Stimulated activated CD4-positive, alpha-beta T cell treated with anti-CD3 and anti-CD28 coated beads, Interleukin-15, amount 100 ng/mL, for 48 hours (primary cell): ENCODE measurements at places on chromosomes 3 and 15.
A peak's percentile ranks its signal among the peaks of the same experiment; 100 is the strongest.

GRCh38 chr3:43852066-43852465 lies 161.3 kb downstream of the ABHD5 start:
- DNase-seq = no peak

- no peak for DNase-seq
These were observed 313.2 kb downstream of the POLQ start for GRCh38 chr3:121232309-121233225.

DNA sequence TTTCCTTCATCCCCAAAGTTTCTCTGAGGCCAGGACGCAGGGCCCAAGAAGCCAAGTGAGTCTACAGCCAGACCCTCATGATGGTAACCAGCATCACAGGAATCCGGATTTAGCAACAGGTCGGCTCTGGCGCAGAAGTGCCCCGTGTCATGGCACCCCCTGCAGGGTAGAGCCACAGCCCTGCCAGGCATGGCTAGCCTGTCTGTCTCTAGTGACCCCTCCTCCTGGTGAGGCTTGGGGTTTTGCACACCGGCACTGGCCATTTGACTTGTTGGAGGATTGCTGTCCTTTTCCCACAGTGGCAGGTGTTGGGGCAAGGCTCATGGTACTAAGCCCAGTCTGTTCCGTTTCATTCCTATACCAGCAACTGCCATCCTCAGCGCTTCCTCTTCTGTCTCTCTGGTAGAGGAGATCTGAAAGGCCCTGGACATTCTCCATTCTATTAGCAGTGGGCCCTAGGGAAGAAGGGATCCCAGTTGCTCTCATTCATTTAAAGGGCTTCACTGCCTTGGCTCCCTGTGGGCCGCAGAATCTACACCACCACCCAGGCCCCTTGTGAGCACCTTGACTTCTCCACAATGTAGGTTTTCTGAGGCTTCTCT lies 9.4 kb upstream of the CHAC1 start:
- DNase-seq = no peak

- no peak for DNase-seq
These were observed 295.6 kb downstream of the ZBBX start for GRCh38 chr3:167084545-167084944.

DNA sequence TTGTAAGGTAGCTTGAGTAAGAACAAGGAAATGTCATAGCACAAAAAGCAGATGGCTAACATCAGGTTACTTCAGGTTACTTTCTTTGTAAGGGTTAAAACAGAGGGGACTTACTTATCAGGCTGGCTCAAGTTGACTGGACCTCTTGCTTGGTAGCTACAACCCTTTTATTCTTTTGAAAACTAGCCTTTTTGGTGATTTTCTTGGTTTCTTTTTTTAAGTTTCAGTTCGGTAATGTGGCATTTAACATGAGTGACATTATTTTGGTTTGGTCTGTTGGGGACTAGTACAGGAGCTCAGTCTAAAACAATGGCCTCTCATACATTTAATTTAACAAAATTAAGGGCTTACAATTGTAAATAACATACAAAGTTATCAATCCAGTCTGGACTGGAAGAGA lies 621.4 kb downstream of the OTOL1 start:
- no peak for DNase-seq

DNA sequence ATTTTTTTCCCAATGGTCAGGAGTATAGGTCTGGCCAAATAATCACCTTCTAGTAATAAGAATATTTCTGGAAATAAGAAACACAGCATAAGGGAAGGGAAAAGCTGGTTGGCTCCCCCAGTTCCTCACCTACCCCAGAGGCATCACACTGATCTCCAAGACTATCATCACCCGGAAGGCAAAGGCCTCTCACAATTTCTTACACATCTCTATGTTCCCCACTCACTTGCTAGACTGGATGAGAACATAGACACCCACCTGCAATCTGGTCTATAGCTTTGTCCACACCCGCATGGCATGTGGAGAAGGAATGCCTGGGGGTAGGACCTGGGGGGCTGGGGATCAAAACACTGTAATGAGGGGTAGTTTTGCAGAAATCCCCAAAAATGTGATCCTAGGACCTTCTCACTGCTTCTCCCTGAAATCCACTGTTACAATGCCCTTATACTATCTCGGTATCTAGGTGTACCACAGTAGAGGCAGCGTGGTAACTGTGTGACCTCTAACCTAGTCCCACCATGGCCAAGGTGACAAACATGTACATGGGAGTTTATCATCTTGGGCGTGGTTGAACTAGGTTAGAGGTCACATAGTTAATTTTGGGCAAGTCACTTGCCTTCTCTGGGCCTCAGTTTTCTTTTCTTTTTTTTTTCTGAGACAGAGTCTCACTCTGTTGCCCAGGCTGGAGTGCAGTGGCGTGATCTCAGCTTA lies 29.5 kb upstream of the NRROS start:
- DNase-seq = no peak

GRCh38 chr3:112735926-112736325 lies 95.0 kb upstream of the CCDC80 start:
- DNase-seq = no peak

DNA sequence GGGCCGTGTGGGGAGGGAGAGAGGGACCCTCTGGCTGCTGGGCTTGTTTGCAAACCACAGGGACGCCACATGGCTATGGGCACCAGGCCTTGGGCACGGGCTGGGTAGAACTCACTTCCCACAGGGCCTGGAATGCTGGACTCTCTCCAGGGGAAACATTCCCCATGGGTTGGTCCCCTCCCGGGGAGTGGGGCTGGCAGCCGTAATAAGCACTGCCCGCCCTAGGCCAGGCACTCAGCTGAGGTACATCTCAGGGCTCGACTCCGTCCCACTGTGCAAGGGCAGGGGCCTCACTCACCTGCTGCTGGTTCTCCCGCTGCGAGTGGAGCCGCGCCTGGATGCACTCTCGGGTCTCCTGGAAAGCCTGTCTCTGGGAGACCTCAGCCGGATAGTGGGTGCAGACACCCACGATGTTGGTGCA lies 96.7 kb downstream of the ADCY5 start:
- no peak for DNase-seq

- DNase-seq = no peak
These were observed 51.1 kb upstream of the FOXP1 start for GRCh38 chr3:71634671-71635070.

DNA sequence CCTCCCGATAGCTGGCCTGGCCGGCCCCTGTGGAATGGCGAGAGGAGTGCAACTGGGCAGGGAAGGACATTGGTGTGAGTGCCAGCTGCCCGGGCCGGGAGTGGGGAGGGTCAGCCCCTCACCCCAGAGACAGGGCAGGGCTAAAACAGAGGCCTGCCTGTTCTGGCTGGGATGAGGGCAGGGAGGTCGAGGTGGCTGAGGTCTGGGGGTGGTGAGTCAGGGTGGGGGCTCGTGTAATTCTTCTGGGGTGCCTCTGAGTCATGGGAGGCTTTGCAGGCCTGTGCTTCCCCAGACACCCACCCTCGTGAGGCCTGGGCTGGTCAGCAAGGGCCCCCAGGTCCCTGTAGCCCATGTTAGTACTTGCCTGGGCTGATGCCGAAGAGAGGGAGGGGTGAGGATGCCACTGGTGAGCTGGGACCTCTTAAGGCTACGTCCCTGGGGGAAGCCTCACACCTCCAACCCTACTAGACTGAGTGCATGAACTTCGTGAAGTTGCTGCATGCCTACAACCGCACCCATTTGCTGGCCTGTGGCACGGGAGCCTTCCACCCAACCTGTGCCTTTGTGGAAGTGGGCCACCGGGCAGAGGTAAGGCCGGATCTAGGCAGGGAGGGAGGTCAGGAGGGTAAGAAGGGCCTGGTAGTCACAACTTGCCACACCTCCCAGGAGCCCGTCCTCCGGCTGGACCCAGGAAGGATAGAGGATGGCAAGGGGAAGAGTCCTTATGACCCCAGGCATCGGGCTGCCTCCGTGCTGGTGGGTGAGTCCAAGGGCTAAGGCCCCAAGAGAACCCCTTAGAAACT lies 1.7 kb downstream of the SEMA3B start:
- DNase-seq = no peak

GRCh38 chr3:104578558-104578957 lies 788.2 kb upstream of the ALCAM start:
- DNase-seq = no peak

- no peak for DNase-seq
These were observed 307.0 kb downstream of the ARPP21 start for GRCh38 chr3:35946121-35946853.

DNA sequence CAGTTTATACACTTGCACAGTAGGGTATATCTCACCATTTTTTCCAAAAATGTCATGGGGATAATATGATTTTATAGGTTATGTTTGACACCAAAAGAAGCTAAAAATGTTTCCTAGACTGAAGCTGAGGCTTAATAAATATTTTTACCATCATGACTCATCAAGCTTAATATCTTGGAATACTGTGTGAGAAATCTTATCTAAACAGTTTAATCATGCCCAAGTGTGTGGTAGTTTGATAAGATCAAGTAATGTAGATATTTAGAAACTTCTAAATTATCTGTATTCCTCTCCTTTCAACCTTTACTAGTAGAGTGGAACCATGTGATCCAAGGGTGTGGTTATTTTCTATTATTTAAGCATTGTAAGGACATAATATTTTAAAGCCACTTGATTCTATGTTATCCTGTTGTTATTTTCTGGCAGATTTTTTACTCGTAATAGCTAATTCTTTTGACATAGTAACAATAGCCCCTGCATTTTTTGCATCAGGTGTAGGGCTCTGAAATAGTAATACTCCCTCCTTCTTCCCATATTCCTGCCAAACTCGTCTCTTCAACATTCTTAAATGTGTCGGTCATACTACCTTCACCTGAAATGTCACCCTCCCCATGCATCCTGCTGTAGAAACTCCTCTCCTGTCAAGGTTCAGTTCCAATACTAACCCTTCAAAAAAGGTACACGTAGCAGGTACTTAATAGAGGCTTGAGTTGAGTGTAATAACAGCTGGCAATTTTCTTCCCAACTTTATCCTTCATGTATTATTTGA lies 729.6 kb downstream of the NLGN1 start:
- no peak for DNase-seq

DNA sequence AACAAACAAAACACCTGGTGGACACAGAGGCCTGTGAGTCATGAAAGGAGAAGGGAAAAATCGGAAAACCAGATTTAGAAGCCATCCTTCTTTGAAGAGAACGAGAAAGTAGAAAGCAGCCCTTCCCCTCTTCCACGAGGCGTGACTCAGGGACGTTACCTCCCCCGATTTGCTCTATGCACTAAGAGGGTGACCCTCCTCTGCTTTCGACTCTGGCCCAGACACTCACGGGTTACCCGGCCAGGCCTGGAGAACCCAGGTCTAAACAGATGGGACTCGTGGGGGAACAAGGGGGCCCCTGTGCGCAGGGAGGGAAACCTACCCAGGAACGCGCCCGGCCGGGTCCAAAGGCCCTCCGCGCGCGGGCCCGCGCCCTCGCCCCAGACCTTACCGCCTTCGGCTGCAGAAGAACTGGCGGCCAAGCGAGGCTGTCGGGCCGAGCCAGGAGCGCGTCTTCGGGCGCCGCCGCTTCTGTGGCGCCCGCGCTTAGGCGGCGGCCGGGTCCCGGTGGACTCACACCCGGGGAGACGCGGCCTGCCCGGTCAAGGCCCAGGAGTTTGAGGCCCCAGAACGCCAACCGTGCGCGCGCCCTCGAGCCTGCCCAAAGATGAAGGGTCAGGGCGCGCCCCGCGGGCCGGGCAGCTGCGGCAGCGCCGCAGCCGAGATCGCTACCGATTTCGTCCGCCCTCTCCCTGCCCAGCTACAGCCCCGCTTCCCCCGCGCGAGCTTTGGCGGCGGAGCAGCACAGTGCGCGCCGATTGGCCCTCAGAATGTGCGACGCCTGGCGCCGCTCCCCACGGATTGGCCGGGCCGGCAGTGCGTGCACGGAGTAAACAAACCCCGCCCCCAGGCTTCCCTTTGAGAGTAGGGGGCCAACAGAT lies at the start of gene TFDP2:
Gene TFDP2, minus strand, starts transcription at position 753 of the 881 bp plus-strand sequence. CDS start 47,795 bp downstream, outside the sequence.
- DNase-seq = peak; percentile 70

- DNase-seq = no peak
These were observed 15.7 kb upstream of the GXYLT2 start for GRCh38 chr3:72872183-72872582.

DNA sequence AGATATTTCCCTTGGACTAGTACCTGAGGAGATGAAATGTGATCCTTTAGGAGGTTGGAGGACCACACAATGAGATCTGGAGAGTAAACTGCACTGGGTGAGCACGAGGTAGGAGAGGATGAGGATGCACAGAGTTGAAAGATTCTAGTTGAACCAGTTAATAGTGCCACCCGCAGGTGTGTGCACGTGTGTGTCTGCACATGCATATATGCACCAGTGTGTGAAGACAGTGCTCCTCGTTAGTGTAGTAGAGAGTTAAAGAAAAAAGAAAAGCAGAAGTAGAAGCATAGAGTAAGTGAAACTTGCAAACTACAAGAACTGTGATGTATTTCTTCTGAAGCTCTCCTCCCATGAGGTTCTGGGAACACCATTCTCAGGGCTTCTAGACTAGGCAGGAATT lies 8.4 kb downstream of the MED12L start:
- no peak for DNase-seq

DNA sequence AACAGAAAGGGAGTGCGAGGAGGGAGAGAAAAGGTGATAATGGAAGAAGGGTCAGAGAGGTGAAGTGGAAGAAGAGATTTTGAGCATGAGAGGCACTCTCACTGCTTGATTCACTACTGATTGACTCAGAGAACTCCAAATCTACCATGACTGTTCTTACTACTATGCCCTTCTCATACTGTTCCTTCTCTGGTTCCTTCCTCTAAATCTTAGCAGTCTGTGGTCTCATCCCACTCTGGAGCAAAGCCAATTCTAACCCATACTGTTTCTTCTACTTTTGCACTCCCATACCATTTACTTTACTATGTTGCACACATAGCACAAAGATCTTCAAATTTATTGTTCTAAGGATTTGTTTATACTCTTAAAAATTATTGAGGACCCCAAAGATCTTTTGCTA lies 100.8 kb downstream of the DTWD1 start:
- no peak for DNase-seq

DNA sequence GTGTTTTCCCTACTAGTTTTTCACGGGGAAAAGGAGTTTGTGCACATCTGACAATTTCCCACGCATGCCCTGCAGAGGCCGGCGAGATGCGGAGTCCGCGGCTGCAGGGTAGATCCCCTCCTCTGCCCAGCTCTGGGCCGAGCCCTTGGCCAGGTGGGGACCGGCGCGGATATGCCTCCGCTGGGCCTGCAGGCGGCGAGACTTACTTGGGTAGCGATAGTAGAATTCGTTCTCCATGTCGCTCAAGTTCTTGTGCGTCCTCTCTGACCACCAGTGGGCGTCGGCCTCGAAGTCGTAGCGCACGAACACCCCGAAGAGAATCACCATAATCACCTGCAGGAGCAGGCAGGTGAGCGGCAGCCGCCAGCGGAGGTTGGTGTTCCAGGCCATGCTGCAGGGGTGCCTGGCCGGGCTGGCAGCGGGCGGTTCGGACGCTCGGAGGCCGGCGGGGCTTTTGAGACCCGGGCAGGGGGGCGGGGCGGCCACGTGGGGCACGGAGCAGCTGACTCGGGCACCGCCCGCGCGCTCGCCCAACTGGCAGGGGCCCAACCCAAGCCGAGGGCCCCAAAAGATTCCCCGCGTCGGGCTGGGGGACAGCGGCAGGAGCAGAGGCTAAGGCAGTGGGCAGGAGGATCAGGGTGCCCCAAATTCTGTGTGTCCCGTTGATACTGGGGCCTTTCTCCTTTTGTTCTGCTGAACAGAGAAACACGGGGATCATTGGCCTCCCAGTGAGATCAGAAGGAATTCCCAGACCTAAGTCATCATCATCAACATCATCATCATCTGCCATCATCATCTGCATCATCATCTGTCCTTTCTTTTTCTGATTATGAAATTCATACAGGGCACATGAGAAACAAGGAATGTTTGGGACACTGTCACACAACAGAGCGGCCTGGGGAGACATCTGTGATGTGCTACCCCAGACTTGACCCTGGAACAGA lies at the start of gene RHCG:
Gene RHCG, minus strand, starts transcription at position 429 of the 944 bp plus-strand sequence. Its CDS starts 39 bp downstream, at position 390.
- no peak for DNase-seq
